ENCODE measurements at places on chromosomes 13 and 19.

GRCh38 chr19:30233375-30233774, 138.8 kb upstream of the ZNF536 start:
- DNase-seq: no peak

- no peak for DNase-seq
Observed at GRCh38 chr19:29665826-29666577, 741 bp downstream of the PLEKHF1 start.

GRCh38 chr13:24097064-24097463, 63.5 kb upstream of the SPATA13 start:
- DNase-seq: no peak

DNA sequence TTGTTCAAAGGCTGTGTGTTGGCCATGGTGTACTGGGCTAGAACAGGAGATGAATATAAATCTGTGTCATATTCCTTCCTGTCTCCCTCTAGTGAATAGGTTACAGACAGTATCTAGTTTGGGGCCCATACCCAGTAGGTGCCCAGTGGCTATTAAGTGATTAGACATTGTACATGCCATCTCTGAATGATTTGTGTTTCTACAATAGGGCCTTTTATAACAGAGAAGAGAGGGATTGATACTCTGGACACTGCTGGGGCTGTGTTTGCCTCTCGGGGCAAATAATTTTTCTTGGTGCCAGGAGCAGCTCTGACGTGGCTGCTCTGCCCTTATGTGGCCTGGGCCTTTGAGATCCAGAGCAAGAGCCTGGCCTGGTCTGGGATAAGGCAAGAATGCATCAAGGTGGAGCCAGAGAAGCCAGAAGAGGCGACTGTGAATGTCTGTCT, 403.1 kb downstream of the SPRY2 start:
- DNase-seq: no peak

DNA sequence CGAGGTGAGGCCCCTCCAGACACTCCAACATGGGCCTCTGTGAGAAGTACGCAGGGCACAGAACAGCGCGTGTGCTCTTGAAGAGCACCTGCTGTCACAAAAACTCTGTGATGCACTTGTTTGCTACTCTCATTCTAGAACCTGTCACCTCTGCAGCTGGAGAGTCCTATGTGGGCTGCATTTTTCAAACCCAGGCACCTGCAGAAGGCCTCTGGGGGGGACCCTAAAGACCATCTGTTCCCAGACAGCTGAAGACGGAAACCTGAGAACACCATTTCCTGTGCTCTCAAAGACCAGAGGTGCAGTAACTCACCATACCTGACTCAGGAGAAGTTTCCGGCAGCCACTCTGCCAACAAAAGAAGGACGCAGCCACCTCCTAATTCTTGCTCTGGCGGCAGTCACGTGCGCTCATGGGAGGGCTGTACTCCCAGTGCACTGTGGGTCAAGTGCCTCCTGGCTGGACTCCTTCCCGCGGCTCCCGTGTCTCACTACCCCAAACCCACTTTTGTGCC, 28.1 kb downstream of the RANBP3 start:
- DNase-seq: no peak

DNA sequence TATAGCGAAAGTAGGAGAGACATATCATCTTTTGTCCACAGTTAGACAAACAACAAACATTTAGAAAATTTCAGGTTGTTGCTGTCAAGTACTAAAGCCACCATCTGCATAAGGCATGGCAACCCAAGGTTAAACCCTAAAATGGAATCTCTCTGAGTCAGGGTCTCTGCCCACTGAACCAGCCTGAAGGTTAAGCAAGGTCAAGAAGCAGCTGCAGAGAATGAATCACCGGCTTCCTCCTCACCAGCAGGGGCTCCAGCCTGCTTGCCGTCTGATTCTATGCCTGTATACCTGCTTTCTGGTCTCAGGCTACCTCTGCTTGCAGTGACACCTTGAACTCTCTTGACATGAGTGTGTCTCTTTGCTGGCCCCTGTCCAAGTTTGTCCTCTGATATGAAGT, 726.2 kb upstream of the SGCG start:
- no peak for DNase-seq

DNA sequence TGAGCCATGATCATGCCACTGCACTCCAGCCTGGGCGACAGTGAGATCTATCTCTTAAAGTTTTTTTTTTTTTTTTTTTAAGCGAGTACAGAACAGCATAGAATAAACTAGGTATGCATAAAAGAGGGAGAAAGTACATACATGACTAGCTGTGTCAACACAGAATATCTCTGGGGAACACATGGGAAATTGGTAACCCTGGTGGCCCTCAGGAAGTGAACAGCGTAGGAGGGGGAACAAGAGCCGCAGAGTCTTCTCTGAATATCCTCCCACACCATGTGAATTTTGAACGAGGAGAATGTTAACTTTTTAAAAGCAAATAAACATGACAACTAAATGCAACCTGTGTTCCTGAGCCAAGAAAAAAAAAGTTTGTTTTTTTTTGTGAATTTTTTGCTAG, 15.2 kb downstream of the PHLDB3 start:
- no peak for DNase-seq

GRCh38 chr19:28406966-28407365, 806.0 kb downstream of the UQCRFS1 start:
- no peak for DNase-seq

- DNase-seq: no peak
Observed at GRCh38 chr19:5957170-5957569, 20.8 kb downstream of the RANBP3 start.

DNA sequence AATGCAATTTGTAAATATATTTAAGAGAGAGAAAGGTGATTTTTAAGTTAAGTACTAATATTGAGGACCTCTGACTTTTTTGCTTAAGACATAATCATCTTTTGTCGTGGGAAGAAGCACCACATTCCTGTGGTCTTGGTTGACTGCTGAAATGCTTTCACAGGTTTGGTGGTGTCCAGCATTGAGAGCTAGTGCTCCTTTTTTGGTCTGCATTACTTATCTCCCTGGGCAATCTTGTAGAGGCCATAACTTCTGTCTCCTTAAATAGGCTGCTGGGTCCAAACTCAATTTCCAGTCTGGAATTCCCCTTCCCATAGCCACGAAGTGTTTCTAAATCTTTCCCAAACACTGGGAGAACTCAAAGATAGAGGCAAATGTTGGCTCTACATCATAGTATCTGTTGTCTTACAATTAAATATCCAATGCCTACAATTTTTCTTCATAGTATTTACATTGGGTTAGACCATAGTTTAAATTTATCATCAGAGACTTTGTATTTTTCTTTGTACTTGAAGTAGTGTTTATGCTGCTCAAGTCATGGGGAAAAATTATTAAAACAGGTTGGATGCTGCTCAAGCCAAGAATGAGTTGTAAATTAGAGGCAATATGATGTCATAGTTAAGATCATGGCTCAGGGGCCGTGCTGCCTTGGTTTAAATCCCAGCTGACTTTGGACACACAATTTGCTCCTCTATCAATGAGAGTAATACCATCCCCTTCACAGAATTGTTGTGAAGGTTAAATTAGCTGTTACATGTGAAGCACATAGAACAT, 105.6 kb downstream of the POSTN start:
- DNase-seq: no peak

DNA sequence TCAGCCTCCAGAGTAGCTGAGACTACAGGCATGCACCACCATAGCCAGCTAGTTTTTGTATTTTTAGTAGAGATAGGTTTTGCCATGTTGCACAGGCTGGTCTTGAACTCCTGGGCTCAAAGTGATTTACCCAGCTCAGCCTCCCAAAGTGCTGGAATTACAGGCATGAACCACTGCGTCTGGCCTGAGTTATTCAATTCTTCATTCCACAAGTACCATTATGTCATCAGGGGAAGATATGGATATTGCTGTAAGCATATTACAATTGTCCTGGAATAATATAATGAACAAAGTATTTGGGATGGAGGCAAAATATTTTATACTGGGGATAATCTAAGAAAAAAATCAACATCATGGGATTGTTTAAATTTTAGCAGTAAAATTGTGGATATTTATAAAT, 646.0 kb upstream of the SLITRK6 start:
- DNase-seq: no peak

DNA sequence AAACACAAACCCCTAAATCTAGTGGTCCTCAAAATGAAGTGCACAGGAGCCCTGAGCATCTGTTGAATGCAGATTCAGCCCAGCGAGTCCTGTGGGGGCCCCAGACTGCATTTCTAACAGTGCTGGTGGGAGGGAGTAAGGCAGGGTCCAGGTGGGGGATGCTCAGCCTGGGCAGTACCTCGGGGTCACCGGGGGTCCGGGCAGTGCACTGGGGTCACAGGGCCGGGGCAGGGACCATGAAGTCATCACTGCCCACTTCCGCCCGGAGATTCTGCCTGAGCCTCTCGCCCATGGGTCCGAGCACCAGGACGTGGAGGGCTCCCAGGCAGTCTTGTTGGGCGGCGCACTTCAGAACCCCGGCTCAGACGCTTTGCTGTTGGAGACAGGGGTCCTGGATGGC, 838 bp upstream of the ATP4B start:
- no peak for DNase-seq

DNA sequence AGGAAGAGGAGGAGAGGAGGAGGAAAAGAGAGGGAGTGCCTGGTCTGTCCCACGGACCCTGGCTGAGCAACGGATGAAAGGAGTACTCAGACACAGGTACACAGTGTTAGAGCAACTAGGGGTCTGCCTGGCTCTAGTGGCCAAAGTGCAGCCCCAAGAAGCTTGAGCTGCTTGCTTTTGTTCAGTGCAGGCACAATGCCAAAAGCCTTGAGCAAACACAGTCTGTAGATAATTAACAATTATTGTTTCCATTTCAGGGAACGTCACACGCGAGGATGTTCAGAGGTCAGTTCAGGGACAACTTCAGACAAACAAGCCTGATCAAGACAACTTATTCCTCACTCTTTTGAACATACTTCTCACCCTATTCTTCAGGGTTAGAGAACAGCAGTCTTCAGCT, 32.2 kb upstream of the ZNF726 start:
- no peak for DNase-seq

- DNase-seq: no peak
Observed at GRCh38 chr13:90455067-90455466, 892.4 kb upstream of the MIR17HG start.

DNA sequence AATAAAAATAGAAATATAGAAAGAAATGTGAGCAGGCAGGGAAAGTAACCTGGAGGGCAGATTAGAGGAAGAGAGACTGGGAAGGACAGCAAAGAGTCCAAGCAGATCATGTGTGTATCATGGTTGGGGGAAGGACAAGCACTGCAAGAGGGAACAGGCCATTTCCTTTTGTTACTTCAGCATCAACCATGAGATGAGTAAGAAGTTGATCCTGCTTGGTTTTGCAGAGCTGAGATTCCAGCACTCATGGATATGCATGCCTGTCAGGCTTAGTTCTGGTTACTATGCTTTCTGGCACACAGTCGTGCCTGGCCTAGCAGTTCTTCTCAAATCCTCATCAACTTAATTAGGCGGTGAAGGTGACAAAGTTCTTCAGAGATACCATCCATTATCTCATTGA, 18.1 kb downstream of the NALCN start:
- DNase-seq: no peak

- no peak for DNase-seq
Observed at GRCh38 chr13:34640993-34641330, 301.1 kb upstream of the NBEA start.

DNA sequence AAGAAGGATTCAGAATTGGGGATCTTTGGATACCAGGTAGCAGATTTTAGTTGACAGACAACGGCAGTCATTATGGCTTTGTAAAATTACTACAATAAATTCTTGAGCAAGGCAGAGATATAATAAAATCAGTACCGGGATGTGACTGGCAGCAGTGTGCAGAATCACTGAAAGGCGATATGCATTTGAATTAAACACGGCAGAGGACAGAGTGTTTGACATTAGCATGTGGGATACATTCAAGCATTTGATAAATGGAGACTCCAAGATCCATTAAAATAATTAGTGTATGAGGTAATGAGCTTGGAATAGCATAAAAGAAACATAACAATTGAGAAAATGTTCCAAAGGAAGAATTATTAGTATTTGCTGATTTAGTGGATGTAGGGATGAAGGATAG, 36.8 kb downstream of the LCP1 start:
- no peak for DNase-seq

- DNase-seq: no peak
Observed at GRCh38 chr13:50850445-50850844, 7.0 kb upstream of the DLEU7 start.

GRCh38 chr13:51771418-51772104, 32.4 kb downstream of the DHRS12 start:
- DNase-seq: no peak

- DNase-seq: no peak
Observed at GRCh38 chr13:112819111-112819510, 129.3 kb downstream of the ATP11A start.

DNA sequence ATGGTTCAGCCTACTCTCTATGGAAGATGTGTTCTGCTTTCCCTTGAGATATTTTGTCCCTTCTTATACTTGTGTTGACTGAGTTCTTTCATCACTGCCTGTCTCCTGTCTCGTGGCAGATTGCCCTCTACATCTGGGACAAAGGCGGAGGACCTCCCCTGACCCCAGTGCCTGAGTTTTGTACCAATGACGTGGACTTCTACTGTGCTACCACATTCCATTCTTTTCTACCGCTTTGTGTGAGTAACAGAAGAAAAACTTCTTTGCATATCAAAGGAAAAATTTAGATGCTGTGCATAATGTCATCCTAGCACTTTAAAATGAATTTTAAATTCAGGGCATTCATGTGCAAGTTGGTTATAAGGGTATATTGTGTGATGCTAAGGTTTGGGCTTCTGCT, 74.6 kb downstream of the B3GLCT start:
- no peak for DNase-seq

DNA sequence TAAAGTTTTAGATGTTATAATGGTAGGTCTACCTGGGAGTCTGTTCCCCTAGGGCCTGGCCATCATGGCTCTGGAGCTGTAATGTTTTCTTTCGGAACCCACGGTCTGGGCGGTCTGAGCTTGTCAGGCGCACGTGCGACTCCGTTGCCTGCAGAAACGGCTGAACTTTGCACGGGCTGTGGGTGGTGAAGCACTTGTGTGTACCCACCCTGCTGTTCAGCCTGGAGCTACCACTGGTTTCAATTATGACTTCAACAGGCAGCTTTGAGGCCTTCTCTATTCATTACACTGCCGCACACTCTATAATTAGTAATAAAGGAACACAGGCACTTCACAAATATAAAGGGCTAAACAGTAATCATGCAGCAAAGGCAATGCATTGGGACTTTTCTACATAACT, 6.0 kb downstream of the PCDH8 start:
- no peak for DNase-seq

- no peak for DNase-seq
Observed at GRCh38 chr13:113064534-113065405, 40.8 kb upstream of the F7 start.

GRCh38 chr13:109401307-109401706, 385.1 kb downstream of the IRS2 start:
- no peak for DNase-seq
